ENCODE measurements at places on chromosomes 12 and 14.
A peak's percentile ranks its signal among the peaks of the same experiment; 100 is the strongest.

GRCh38 chr12:56521209-56521589 lies 421 bp upstream of the RBMS2 start:
- no peak for DNase-seq

DNA sequence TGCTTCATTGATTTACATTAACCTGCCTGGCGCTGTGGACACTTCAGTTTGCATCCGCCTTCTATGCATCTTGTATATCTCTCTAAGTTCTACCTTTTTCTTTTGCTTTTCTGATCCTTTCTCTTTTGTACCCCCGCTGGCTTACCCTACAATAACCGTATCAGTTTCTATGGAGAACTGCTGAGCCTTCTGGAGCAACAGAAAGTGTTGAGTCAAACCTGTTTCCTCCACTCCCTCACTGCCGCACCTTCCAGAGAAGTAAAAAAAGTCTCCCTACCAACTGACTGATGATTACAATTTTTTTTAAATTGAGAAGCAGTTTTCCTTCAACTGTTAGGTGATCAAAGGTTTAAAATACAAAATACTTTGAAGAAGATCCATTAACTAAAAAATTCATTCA lies 17.4 kb downstream of the EXD2 start:
- DNase-seq, result no peak

- no peak for DNase-seq
Measured at GRCh38 chr12:82412246-82412645, 53.9 kb downstream of the METTL25 start.

- no peak for DNase-seq
Measured at GRCh38 chr14:55562135-55562534, 17.9 kb upstream of the KTN1 start.

DNA sequence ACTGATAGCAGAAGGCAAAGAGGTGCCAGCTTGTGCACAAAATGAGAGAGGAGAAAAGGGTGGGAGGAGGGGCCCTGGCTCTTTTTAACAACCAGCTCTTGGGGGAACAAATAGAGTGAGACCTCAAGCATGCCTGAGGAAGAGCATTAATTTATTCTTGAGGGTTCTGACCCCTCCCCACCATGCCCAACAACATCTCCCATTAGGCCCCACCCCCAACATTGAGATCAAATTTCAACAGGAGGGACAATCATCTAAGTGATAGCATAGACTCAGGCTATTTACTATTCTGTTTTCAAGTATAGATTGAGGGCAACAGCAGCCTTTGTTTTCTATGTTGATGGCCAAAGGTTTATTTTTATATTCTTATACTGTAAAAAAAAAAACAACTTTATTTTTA lies 59.7 kb downstream of the FUT8 start:
- DNase-seq, result no peak

DNA sequence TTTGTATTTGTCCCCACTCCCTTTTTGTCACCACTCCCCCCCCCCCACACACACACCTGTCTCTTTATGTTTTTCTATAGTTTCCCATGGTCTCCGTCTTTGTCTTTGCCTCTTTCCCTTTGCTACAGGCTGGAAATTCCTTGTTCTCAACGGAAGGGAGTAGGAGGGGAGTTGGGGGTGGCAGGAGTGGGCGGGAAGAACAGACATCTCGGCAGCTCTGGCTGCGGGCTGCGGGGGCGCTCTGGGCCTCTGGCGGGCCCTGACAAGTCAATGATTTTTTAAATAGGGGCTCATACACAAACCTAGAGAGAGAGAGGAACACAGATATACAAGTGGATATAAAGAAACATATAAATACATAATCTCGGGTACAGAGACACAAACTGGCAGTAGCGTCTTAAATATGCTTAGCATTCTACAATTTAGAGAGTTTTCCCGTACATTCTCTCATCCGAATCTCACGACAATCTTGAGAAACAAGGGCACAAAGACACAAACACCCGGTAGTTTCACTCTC lies 2.4 kb upstream of the NAB2 start:
- peak; percentile 63 for DNase-seq

- DNase-seq, result no peak
Measured at GRCh38 chr12:47889040-47889439, 15.8 kb downstream of the VDR start.

GRCh38 chr12:31118347-31119191 lies 44.9 kb downstream of the DDX11 start:
- no peak for DNase-seq

DNA sequence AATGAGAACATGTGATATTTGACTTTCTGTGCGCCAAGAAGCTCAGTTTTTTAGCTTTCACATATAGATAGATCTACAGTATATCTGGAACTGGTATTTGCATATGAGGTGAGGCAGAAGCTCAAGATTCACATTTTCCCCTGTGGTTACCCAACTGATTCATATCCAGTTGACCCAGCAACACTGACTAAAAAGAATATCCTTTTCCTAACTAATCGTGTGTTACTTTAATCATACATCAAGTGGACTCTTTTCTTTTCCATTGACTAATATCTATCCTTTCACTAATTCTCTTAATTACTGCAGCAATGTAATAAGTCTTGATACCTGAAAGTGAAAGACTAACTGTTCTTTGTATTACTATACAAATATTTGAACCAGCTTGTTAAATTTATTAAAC lies 236.1 kb downstream of the AEBP2 start:
- DNase-seq, result no peak

GRCh38 chr12:26940516-26941214 lies 2.4 kb downstream of the FGFR1OP2 start:
- DNase-seq, result no peak

DNA sequence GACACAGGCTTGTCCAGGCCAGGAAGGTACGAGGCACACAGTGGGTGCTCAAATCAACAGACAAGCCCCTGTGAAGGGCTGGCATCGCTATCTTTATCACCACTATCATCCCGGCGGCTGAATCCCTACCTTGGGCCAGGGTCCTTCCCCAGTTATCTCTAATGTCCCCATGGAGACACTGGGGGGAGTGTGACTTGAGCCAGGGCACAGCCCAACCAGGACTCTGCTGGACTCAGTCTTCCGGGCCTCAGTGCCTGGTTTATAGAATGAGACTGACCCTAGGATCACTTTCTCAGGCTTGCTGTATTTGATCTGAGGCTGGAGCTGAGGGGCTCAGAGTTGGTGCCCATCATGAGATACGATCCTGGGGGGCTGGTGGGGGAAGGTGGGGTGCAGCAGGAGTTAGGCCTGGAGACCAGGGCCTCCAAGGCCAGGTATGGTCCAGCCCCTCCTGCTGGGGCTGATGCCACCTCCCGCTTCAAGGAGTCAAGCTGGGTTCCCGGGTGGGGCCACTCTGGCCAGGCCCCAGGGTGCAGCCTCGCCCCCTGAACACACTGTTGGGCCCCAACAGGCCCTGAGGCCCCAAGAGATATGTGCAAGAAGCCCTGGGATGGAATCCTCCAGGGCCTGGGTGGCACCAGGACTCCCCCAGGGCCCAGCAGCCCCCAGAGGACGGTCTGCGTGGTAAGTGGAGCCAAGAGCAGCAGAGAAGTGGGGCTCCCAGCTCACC lies 11.8 kb downstream of the BEGAIN start:
- DNase-seq, result no peak

DNA sequence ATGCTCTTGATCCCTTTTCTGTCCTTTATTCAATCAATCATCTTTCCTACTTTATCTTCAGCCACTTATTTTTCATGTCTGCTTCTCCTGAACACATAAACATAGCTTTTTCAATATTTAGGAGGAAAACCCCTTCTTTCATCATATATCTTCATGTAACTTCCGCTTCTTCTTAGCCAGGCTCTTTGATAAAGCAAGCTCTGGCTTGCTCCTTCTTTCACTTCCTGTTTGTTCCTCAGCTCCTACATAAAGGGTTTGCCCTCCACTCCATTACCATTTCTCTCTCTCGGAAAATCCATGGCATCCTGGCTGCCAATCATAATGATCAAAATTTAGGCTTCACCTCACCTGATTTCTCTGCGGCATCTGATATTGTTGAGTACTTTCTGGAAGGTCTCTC lies 33.7 kb upstream of the HELB start:
- no peak for DNase-seq

GRCh38 chr12:11769723-11770514 lies 120.4 kb downstream of the ETV6 start:
- DNase-seq, result no peak

- DNase-seq, result no peak
Measured at GRCh38 chr12:94676031-94676641, 25.8 kb upstream of the TMCC3 start.

DNA sequence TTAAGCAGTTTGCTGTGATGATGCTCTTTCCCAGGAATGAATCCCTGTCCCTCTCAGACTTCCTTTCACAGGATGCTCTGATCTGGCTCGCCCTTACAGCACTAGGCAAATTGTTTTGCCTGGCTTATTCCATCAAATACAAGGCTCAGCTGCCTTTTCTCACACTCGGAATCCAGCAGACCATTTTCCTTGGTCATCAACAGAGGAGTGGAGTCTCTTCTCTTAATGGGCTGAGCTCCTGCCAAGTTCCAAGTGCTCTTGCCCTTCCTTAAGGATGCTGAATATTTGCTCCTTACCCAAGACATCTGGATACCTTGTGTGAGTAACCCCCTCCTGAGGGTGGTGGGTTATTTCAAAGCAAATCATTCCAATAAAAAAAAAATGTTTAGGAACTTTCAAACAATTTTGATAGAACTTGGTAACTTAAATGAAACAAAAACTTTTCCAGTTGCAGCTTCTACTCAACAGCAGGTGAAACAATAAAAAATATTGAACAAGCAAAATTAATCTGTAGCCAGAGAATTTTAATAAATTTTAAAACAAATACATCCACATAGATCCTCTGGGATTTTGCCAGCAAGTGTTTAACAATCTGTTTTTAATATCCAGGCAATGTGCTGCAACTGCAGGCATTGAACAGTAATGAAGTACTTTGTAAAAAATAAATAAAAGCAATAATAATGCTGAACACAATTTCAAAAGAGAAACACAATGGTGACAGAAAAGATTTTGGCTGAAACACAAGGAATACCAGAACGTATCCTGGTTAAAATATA lies 264.0 kb upstream of the FAR2 start:
- DNase-seq, result no peak

- no peak for DNase-seq
Measured at GRCh38 chr12:127074161-127074560, 1192.8 kb upstream of the TMEM132C start.

GRCh38 chr12:105257321-105257728 lies 21.4 kb upstream of the APPL2 start:
- DNase-seq, result no peak

GRCh38 chr12:94203796-94204195 lies 55.4 kb downstream of the PLXNC1 start:
- DNase-seq, result no peak

DNA sequence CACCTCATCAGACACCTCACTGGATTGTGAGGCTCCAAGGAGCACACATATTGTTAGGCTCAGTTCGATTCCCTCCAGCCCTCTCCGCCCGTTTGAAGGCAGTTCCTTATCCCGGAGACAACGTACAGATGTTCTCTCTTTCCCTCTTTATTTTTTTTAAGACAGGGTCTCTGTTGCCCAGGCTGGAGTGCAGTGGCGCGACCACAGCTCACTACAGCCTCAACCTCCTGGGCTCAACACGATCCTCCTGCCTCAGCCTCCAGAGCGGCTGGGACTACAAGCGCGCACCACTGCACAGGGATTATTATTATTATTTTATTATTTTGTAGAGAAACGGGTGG lies 718 bp upstream of the TROAP start:
- no peak for DNase-seq

GRCh38 chr12:79938843-79939242 lies 3.9 kb upstream of the PPP1R12A start:
- DNase-seq, result no peak

DNA sequence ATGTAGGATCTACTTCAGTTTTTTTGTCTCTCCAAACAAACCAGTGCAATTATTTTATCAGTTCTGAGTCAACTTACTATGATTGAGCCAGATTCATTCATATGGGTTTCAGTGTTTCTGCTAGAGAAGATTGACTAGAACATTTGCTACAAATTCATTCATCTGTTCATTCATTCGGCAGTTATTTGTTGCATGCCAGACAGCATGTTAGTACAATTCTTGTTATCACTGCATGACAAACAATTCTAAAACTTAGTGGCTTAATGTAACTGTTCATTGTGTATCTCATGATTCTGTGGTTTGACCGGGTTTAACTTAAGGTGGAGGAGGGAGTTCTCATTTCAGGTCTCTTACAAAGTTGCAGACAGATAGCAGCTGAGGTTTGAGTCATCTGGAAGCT lies 52.3 kb downstream of the POLR3B start:
- no peak for DNase-seq

GRCh38 chr12:38883629-38884134 lies 21.7 kb downstream of the CPNE8 start:
- no peak for DNase-seq

- no peak for DNase-seq
Measured at GRCh38 chr14:72336311-72336980, 404.2 kb downstream of the RGS6 start.

DNA sequence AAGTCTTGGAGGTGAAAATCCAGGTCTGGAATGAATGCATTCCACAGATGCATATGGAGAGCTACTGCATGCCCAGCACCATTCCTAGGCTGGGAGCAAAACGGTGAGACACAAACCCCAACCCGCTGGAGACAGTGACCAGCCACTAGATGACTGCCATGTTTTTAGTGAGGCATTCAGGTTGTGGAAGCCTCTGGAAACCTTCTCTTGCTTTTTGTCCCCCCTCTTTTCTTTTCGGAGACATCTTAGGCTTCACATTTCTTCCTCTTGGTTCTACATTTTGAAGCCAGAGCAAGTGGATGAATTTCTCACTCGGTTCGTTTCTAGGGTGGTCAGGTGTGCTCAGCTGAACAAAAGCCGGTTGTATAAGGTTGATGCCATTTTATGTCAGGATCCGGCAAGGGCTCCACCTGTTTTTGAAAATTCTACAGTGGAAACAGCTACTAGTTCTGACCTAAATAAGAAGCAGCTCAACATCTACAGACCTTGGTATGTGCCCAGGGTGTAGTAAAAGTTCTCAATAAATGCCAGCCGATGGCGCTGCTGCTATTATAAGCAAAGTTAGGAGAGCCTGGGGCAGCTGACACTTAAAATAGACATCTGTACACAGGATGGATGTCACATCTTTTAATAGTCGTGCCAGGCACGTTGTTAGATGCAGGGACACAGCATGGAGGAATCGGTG lies 1.8 kb upstream of the ZNF839 start:
- DNase-seq, result no peak

DNA sequence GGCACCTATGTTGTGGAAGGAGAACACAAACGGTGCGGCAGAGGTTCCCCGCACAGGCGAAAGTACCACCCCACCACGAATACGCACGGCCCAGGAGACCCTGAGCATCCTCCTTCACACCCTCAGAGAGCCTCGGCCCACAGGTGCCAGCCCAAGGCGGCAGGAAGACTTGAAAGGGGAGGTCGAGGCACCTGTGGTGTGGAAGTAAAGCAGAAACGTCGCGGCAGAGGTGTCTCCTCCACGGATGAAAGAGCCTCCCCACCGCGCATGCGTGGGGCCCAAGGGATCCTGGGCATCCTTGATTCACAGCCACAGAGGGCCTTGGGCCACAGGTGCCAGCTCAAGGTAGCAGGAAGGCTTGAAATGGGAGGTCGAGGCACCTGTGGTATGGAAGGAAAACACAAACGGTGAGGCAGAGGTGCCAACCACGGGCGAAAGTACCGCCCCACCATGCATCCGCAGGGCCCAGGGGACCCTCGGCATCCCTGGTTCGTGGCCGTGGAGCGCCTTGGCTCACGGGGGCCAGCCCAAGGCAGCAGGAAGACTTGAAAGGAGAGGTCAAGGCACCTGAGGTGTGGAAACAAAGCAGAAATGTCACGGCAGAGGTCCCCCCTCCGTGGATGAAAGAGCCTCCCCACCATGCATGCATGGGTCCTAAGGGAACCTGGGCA lies 380.1 kb downstream of the ALG10 start:
- DNase-seq, result no peak

- DNase-seq, result no peak
Measured at GRCh38 chr12:109430244-109430643, 46.9 kb downstream of the KCTD10 start.

Data from hypothalamus (tissue), 51 donors.